ENCODE measurements at places on chromosomes 3 and 15.

- DNase-seq = no peak
Observed at GRCh38 chr3:149234671-149235245, 13.1 kb upstream of the CP start.

DNA sequence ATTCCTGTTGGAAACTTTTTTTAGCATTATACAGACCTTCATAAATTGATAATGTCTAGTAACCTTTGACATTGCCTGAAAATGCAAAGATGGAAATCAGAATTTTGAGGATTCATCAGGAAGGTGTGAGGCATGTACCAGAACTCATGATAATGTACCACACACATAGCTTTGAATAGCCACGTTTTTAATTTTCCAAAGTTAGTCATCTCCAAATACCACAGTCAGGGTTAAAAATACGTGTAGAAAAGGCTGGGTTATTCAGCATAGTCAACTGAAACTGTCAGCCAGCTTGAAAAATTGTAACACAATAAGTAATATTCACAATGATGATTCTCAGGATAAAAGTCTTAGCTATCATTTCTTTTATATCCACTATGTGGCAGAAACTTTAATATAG is 102.0 kb upstream of the THRB start:
- no peak for DNase-seq

GRCh38 chr3:9386078-9386459 is 11.3 kb upstream of the SETD5 start:
- DNase-seq = no peak

GRCh38 chr15:74664028-74664616 is 31.7 kb downstream of the EDC3 start:
- no peak for DNase-seq

- peak; percentile 90 for DNase-seq
Observed at GRCh38 chr3:49668414-49668797, 5.7 kb upstream of the APEH start.

- DNase-seq = no peak
Observed at GRCh38 chr15:59258317-59258716, 51.7 kb downstream of the LDHAL6B start.

GRCh38 chr3:55089211-55089610 is 161.4 kb upstream of the LRTM1 start:
- no peak for DNase-seq

GRCh38 chr15:30023798-30024295 is 58.9 kb upstream of the GOLGA8J start:
- DNase-seq = peak; percentile 15

DNA sequence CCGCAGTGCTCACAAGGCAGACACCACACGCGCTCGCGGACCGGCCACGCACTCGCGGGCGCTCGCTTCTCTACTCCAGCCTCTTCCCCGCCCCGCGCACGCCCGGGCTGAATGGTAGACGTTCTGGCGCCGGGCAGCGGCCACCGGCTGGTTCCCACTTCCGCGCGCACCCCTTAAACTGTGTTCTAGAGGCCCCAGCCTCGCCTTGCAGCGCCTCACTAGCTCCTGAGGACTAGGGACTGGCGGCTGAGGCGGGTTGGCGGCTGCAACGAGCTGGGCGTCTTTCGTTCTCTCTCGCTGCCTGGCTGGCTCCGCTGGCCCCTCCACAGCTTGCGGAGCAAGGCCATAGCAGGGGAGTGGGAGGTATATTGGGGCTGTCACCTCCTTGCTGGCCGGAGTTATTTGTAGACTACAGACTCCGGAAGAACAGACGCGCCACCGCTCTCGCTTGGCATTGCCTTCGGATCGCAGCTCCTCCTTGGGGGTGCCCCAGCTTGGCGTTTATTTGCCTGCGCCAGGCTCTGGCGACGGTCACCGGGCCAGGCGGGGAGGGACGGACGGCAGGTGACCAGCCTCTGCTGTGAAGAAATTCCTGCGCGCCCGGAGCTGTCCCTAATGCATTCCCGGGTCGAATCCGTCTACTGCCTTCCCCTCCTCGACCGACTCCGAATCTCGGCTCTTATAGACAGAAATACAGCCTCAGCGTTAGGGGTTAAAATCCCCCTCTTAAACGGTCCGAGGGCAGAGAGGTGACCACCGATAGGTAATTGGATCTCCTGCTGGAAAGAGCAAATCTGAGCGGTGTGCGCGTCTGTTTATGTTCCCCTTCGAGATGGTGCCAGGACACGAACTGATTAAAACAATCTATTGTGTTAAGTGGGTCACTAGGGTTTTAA is 1.3 kb downstream of the GREM1 start:
- no peak for DNase-seq

DNA sequence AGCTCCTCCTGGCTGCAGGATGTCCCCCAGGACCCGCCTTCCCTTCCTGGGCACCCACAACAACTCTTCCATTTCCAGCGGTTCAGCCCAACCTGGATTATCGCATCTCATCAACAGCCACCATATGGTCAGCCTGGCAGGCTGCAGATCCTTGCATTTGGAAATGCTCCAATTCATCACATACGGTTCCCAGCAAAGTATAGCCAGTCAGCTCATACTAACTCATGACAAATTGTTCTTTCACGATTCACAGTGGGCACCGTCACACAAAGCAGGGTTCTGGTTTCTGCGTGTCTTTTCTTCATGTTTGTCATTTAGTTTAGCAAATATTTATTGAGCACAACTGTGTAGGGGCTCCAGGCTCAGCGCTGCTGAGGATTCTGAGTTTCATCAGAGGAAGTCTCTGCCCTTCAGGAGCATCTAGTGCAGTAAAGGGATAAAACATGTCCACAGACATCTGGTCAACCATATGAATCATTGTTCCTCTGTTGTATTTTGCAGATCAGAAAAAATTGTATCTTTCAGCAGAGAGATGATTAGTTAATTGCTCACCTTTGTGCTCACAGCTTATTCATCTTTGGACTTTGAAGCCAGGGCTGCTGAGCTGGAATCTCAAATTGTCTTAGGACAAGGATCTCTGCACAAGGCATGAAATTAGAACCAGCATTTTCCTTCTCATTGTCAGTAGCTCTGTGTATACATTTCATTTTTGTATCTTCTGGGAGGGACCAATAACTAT is 125.1 kb downstream of the GABRG3 start:
- no peak for DNase-seq

- no peak for DNase-seq
Observed at GRCh38 chr3:109265295-109265694, 51.0 kb downstream of the DPPA2 start.

DNA sequence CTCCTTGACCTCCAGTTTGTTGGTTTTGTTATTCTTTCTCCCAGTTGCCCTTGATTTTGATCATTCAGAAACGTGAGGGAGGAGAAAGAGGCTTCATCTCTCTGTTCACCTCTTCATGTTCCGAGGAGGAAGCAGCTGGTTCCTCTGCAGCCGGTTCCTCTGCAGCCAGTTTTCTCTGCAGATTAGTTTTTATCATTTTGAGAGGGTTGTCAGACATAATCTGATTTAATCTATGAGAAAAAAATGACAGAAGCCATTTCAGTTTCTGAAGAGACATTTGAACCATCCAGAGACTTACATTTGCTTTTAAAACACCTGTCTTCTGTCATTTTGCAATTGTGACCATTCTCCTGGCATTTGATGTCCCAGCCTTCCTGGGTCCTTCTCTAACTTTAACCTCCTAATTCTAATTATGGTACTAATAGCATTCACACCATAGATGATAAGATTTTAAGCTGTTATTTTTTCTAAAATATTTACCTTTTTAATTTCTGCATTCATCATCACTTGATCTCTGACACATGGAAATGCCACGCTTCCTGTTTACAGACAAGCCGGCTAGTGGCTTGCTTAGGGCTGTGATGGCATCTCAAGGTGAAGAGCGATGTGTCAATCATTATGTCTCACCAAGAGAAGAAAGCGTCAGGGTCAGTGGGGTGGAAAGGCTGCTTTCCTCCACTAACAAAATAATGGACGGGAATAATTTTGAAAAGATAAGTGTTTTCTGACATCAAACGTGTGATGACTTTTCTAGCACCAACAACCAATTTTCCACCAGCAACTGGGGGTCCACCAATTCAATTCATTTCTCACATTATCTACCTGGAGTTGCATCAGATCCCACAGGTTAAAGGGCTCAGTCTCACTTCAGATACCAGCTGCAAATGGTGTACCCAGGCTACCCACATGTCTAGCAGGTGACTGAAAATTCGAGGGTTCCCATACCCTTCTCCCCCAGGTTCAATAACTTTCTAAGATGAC is 76.4 kb downstream of the CHRNA7 start:
- no peak for DNase-seq

GRCh38 chr3:97235179-97235578 is 420.8 kb downstream of the EPHA6 start:
- DNase-seq = no peak

- DNase-seq = peak; percentile 29
Observed at GRCh38 chr3:36937492-36937891, 7.4 kb downstream of the TRANK1 start.

- DNase-seq = no peak
Observed at GRCh38 chr3:18499301-18499700, 74.2 kb upstream of the SATB1 start.

- no peak for DNase-seq
Observed at GRCh38 chr15:49715211-49715610, 94.4 kb downstream of the DTWD1 start.

- no peak for DNase-seq
Observed at GRCh38 chr3:48927928-48928327, 9.3 kb downstream of the ARIH2 start.

DNA sequence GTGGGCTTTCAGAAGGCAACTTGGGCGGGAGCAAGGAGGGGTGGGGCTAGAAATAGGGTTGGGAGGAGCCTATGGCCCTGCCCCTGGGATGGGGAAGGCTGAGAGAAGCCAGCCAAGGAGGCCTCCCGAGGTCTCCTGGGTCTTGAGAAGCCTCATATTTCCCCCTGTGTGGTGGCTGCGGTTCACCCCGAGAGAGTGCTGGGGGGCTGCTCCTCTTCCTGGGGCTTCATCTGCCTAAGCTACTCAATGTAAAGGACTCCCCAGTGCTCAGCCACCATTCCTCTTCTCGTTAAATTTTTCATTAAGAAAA is 174.3 kb downstream of the SMAD6 start:
- no peak for DNase-seq

DNA sequence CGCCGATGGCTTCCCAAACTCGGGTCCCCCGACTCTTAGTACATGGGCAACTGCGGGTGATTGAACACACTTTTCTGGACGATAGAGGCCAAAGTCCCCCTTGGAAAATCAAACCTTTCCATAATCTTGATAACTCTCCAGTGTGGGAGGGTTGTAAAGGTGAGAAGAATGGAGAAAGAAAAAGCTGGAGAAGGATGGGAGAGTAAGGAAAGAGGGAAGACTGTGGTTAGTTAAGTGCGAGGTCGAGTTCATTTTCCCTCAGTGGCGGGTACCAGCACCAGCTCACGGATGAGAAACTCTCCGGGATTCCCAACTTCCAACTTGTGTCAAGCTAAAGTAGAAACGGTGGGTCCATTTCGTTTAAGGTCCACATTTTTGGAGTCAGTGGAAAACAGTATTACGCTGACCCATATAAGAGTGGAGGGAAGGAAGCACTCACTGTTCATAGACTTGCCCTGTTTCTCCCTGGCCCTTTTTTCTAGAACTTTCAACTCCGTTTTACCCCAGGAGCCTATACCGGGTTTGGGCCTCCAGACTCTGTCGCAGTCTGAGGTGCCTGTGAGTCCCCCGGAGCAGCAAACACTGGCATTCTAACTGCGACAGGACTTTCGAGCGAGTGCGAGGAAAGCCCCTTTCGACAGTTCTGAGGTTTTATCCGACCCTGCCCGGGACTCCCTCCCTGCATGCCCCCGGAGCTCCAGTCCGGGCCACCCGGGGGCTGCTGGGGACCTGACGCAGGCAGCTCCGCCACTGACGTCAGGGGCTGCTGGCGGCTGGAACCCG is 14.8 kb downstream of the ZIC1 start:
- DNase-seq = no peak

DNA sequence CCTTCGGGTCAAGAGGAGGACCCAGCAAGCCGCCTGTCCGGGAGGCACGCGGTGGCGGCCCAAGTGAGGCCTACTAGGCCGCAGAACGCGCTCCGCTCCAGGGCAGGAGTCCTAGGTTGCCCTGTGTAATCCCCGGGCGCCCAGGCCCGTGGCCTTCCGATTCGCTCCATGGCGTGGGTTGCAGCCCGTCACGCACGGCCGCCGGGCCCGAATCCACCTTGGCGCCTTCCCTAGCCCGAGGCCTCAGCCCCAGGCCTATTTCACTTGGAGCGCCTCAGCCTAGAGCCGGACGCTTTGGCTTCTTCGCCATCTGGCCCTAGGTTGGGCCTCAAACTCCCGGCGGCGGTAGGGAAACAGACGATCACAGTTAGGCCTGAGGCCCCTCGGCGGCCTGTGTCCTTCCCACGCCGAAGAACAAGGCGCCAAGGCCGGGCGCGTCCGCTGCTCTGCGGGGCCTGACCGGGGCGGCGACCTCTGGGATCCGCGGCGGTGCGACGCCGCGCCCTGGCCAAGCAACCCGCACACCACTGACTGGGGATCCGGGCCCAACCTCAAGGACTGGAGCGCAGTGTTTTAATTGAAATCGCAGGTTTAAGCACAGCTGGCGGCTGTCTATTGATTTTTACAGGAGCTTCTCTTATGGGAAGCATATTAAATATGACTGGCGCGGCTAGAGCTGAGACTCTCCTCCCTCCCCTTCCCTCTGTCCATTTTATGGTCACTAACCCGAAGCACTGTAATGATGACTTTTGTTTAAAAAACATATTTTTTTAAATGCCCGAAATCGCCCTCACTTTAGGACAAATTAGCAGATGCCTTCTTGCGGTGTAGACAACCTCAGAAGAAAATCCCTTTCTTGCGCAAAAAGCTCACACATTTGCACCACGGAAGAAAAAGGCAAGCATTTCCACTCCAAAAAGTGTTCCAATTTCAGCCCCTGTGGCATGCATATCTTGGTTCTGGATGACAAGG is 3.8 kb upstream of the FEZF2 start:
- DNase-seq = no peak

DNA sequence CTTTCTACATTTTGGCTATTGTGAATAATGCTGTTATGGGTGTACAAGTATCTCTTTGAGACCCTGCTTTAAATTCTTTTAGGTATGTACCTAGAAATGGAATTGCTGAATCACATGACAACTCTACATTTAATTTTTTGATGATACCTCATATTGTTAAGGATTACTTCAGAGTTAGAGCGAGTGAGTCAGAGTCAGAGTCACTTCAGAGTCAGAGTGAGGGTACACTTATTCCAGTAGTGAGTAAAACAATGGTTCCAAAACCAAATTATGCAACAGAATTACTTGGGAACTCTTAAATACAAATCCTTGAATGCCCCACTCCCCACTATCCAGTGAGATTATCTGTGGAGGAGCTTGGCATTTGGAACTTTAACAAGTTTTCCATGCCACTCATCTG is 50.3 kb upstream of the SNRK start:
- DNase-seq = no peak

DNA sequence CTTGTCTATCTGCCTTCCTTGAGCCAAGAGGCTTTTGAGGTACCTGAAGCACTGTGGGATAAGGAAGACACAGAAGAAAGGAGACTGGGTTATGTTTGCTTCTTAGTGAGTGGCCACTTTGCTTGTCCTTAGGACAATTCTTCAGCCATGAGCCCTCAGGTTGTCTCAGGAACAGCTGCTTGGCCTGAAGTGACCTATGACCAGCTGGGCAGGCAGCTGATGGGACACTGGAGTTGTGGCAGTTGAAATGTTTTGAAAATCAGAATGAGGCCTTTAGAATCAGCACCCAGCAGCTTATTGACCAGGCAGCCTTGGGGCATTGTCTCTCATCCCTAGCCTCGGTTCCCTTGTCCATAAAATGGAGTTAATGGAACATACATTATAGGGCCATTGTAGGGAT is 37.0 kb downstream of the RBP2 start:
- no peak for DNase-seq
